ENCODE measurements at places on chromosomes 1 and 21.

- peak; percentile 81 for DNase-seq
Measured at GRCh38 chr1:20633190-20634064, at the start of gene PINK1. Gene PINK1 (plus strand): TSS chr1:20633458. CDS start chr1:20633549, 91 bp downstream.

DNA sequence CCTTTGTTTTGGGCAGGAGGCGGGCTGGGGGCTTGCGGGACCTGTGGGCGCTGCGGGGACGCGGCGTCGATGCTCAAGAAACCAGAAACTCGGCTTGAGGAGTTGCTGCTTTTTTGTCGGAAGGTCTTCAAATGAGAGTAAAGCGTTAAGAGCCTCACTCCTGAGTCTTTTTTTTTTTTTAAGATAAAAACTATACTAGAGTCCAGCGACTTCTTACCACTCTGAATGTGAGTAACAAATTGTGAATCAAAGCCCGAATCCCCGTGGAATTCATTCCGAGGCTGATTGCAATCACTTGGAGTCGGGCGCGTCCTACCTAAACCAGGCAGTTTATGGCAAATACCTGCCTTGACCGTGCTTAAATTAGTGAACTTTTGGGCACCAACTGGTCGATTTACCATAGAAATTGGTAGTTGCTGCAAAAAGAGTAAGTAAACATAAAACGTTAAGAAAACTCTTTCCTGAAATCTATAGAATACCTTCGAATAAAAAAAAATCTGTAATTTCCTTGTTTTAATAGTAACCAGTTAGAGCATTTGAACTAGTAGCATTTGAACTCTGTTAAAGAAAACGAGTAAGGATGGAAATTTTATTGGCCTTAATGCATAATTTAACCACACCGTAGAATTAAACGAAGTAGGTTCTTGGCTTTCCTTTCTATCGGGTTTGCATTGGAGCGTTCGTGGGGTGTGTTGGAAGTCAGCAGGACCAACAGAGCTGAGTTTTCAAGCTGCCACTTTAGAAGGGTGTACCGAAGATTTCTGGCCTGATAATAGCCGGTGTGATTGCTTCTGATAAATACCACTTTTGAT is 769 bp downstream of the GPSM2 start:
- no peak for DNase-seq

GRCh38 chr1:222165629-222166028 is 382.3 kb downstream of the HHIPL2 start:
- DNase-seq, result no peak

- DNase-seq, result no peak
Measured at GRCh38 chr1:78622548-78622947, 2.3 kb downstream of the IFI44L start.

- no peak for DNase-seq
Measured at GRCh38 chr1:59177756-59178155, 119.1 kb upstream of the FGGY start.

GRCh38 chr1:197101978-197102377 is 34.9 kb upstream of the F13B start:
- DNase-seq, result no peak

DNA sequence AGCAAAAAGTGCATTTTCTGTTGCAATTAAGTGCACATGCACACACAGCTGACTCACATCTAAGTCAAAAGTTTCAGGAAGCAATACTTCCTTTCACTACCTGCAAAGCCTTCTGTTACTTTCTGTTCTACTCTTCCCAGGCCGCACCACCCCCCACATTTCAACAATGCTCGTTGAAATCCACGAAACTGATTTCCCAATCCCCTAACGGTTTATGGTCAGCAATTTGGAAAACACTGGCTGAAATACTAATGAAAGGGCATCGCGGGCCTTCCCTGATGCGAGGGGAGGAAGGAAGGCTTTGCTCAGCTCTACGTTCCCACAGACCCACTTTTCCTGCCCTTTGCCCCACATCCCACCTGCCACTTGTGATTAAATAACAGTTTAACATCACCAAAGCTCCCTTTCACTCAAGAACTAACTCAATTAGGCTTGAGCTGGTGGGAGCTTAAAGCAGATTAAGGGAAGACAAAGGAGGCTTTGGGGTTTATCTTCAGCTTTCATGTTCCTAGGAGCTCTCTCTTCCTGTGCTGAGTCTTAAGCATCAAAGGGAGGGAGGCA is 243.2 kb upstream of the RAB4A start:
- DNase-seq, result peak; percentile 28
